ENCODE measurements at places on chromosomes 6 and 20.

DNA sequence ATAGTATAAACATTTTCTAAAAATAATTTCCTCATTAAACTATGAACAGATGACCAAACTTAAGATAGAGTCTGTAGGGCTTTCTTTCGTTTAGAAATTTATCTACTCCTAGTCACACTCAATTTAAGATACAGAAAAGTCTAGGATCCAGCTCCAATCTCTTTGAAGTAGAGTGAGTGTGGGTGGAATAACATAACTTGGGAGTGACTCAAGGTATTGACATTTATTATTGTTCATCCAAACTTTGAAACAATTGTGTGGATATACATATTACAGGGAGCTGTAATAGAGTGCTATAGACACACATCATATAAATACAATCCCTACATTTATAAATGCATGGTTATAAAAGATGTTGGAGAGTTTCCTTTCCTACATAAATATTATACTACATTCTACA lies 715.2 kb upstream of the MANEA start:
- DNase-seq, result no peak

- DNase-seq, result no peak
These were observed 258.8 kb downstream of the ARHGAP18 start for GRCh38 chr6:129451187-129451586.

- DNase-seq, result no peak
These were observed 144.1 kb downstream of the MRPL14 start for GRCh38 chr6:43983191-43983590.

DNA sequence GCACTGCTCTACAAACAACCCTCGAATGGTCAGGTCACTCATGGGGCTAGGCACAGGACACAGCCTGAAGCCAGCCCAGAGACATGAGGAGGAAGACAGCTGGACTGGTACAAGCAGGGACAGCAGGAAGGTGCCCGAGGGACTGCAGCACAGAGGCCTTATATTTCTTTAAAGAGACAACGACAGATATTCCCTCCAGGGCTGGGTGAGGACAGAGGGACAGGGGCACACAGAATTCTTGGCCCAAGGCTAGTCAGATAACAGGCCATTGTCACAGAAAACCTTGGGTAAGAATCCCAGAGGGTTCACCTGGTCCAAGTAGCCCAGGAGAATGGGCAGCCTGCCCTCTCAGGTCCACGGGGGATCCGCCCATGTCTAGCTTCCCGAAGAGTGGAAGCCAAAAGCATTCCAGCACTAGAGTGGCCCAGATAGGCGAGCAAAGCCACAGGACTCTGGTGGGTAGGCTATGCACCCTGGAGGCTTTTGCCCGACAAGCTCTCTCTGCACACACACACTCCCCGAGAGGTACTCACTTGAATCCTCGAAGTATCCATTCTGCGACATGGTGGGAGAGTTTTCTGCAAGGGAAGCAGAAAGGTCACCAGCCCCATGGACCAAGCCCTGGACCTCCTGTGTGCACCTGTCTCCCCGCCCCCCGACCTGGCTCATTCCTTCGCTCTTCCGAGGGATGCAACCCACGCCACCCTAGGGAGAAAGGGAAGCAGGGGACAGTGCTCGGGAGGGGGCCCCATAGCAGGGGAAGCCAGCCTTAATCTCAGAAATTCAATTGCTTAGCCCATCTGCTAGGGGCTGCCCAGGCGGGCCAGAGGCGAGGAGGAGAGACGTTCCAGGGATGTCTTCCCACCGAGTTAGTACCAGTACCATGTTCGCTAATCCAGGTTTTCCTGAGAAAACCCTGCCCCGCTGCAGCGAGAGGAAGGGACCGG lies 1.7 kb downstream of the SLC4A11 start:
- no peak for DNase-seq

GRCh38 chr6:7175462-7175861 lies 67.7 kb downstream of the RREB1 start:
- no peak for DNase-seq

DNA sequence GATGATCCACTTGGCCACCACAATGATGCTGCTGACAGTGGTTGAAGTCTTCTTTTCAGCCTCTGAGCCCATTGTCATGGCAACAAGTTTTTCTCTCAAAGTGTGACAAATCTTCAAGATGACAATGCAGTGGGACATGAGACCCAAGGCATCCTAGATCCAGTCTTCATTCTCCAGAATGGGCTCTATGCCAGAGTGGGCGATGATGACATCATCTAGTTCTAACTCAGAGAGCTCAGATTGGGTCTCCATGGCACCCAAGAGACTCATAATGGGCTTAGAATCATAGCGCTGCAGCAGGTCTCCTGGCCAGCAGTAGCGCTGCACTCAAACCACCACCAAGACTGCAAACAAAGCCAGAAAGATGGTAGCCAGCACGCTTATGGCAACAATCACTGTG lies 973.6 kb downstream of the EYS start:
- no peak for DNase-seq

DNA sequence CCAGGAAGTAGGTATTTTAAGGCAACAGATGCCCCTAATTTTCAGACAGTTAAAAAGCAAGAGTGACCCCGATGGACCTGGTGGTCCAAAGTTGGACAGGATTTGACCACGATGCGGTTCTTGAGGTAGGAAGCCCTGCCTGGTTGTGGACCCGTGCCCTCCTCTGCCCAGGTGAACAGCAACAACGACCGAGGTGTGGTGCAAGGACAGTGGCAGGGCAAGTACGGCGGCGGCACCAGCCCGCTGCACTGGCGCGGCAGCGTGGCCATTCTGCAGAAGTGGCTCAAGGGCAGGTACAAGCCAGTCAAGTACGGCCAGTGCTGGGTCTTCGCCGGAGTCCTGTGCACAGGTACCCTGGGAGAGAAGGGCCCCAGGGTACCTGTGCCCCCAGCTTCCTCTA lies 18.7 kb downstream of the TGM6 start:
- no peak for DNase-seq
